Activated CD4-positive, alpha-beta memory T cell treated with anti-CD3 and anti-CD28 coated beads for 36 hours (primary cell): ENCODE measurements at places on chromosomes 2 and 18. TPM values are rescaled to one million over a fixed set of nuclear protein-coding genes. Genes with fewer than 3 reads are reported as not detected.

GRCh38 chr2:158006961-158007719 lies 94.5 kb upstream of the UPP2 start:
- peak; percentile 25 for DNase-seq

DNA sequence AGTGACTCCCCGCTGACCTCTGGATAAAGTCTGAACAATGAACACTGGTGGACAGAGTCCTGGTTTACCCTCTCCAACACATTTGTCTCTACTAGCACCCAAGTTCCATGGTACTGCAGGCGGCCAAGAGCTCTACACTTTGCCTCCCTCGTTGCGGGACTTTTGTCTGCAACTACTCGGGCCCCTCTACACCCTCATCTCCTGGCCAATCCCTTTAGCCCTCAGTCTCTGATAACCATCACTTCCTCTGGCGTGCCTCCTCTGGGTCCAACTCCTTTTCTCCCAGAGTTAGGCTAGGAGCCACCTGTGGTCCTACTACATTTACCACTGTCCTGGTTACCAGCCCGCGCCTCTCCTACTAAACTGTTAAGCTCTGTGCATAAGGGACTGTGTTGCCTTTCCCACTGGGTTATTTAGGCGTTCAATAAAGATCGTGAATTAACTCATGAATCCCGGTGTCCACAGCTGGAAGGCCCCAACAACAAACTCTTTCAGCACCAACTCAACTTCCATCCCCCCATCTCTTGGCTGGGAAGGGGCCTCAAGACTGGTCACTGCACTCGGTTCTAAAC lies 757 bp downstream of the HDHD2 start:
- no peak for DNase-seq

GRCh38 chr18:26470011-26470637 lies 78.2 kb downstream of the KCTD1 start:
- DNase-seq = no peak

DNA sequence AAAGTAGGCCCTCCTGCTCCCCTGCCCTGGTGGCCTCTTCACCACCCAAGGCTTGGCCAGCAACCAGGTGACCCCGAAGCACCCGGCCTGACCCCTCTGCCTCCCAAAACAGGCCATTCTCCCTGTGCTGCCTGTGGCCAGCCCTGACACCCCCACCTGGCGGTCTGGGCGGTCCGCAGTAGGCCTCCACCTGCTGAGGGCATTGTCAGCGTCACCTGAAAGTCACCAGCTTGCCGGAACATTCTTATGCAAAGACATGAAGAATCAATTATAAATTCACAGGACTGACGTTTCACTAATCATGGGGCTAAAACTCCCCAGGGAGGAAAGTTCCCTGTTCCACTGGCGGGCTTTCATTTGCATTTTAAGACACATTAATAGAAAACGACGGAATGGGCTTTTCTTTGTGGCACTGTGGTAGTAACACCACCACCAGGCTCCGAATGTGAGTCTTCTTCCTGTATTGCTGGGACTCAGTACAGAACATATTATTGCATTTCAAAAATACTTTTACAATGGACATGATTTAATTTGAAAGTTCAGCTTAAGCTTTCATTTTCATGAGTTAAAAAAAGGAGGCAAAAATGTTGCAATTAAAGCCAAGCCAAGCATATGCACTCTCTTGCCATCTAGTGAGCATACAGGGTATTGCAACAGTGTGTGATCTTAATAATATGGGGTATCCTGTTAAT lies 57.4 kb downstream of the ADI1 start:
- DNase-seq = no peak

DNA sequence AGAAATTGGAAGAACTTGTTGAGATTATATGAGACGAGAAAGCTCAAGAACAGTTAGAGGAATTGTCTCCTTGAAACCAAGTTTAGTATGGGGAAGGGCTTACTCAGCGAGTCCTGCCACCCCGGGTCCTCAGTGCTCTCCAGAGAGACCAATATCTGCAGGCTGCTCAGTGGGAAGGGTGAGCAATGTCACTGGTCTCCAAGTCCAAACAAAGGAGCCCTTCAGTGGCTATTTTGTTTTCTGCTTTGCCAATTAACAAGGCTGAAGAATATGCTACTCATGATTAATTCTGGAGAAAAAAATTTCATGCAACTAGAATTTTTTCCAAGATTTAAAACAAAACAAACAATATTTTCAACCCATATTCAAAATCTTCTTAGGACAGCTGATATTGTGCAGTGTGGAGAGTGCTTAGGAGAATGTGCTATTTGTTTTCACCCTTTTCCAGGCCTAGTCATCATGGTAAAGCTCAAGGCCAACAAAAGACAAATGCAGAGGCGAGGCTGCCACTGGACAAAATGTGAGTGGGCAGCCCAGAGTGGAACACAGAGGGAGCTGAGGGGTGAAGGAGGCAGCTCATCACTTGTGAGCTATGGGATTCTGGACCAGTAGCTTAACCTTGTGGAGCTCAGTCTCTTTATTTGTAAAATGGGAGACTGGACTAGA lies 83.8 kb upstream of the TMEM17 start:
- no peak for DNase-seq

GRCh38 chr2:201358684-201359083 lies 1.5 kb upstream of the FLACC1 start:
- DNase-seq = peak; percentile 58

DNA sequence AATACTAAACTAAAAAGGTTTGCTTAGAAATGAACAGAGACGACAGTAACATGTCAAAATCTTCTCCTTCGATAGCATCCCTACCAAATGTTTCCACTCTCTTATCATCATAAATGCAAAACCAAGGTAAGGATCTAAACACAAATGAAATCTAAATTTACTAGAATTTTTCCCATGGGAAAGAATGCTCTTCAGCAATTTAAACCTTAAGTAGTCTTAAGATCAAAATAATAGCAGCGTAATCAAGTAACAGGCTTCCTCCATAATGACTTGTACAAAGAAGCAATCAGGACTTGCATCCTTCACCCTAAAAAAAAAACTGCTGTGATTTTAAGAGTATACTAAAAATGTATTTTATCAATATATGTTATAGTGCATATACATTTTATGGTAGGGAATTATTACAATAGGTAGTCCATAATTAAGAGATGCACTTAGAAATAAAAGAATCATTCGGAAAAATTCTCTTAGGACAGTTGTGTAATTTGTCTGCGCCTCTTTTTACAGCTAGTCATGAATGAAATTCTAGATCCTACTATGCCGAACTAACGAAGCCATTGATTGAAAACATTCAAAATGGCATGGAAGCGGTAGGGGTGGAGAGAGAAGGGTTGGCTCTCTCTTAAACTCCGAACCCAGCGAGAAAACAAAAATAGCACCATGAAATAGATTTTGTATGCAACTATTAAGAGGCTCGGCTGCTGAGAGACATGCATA lies 1.3 kb downstream of the PGAP1 start:
- no peak for DNase-seq

GRCh38 chr2:30180226-30180625 lies 33.4 kb downstream of the YPEL5 start:
- DNase-seq = no peak

Gene MC2R
- not detected for total RNA-seq

Gene MRO
- not detected for total RNA-seq

Gene PKDCC
- total RNA-seq = not detected
